ENCODE measurements at places on chromosomes 7 and 10.

DNA sequence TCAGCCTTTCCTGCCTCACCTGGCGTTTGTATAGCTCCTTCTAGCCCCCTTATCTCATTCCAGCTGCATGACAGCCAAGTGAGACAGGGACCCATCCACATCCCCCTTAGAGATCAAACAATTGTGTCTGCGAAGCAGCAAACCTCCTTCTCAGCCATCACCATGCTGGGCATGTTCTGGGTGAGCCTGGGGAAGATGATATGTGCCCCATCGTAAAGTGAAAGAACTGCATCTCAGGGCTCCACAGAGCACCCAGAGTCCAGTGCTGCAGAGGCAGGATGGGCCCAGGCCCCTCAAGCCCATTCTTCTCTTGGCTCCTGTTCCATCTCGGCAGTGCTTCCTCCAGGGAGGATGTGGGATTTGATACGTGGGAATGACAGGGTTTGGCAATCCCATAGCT is 43.2 kb downstream of the FIGNL1 start:
- DNase-seq = no peak

DNA sequence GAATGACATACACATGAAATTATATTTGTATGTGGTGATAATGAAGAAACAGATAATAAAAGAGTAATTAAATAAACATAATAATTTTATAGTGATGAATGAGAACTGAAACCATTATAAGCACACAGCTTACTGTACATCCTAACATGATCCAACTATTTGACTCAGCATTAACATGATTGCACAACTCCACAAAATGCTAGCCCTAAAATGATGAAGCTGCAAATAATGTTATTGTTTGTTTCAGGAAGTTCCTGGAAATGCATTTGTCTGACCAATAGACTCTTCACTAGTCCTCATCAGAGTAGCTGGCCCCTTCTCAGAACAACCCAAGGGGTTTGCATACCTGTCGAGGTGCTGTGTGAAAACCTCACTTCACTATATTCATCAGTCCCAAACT is 115.5 kb downstream of the RTKN2 start:
- DNase-seq = no peak

GRCh38 chr7:30764030-30764975 is 6.9 kb upstream of the MINDY4 start:
- DNase-seq = no peak

DNA sequence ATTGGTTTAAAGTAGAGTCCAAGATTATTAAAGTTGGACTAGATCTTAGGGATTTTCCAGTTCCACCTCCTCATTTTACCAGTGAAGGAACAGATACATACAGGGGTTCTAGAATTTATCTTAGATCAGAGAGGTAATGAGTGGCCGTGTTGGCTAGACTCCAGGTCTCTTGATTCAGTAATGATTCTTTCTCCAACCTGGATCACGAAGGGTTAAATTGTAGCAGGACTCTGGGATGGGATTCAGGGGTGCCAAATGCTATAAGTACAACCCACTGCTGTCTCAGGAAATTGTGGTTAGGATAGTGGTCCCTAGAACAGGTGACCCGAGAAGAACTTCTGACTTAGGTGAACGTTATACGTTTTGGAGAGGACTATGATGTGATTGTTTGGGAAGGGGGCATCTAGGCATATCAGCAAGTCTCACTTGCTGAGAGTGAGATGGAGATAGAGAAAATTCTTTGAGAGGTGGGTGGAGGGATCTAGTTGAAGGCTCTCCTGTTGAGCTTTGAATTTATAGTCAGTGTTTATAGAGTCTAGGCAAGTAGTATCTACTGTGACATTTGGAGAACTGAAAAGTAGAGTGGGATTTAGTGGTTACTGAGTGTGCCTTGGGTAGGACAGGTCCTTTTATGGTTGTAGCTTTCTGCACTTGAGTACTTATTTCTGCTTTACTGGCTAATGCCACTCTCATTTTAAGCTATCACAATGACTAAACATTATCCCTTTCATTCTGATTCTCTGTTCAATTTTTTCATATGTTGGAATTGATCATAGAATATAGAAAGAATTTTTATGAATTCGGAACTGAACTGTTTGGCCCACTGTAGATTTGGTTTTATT is 58.3 kb downstream of the ST7 start:
- no peak for DNase-seq

- no peak for DNase-seq
Measured at GRCh38 chr10:116007256-116007891, 265.6 kb downstream of the GFRA1 start.

GRCh38 chr7:155228894-155229293 is 68.8 kb upstream of the INSIG1 start:
- DNase-seq = no peak

- DNase-seq = no peak
Measured at GRCh38 chr10:6348096-6348874, 145.6 kb downstream of the PFKFB3 start.

DNA sequence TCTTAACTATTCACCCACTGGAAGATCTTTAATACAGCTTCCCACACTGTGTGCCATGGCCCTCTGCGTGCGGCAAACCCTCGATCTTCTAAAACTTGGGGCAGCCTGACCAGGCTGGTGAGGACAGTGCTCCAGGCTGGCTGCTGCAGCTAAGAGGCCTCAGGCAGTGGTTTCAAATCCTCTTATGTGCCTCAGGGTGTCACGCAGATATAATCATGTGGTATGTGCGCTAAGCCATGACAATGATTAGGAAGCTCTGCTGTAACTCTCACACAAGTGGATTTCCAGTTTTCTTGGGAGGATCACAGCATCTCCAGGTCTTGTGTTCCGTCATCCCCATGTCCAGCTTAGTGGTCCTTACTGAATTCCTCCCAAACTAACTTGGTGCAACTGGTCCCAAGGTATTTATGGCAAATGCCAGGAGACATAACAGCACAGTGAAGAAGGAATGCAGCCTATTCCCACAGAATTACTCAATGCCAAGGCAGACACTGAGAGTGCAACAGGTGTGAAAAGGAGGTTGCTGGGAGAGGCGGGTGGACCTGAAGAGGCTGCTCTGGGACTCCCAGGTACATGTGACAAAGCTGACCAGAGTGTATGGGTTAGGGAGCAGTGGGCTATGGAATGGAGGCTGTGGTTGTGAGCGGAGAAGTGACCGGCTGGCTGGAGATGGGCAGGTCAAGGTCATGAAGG is 2.3 kb downstream of the HPS1 start:
- DNase-seq = no peak

- DNase-seq = peak; percentile 10
Measured at GRCh38 chr7:156768698-156769472, 124.1 kb downstream of the LMBR1 start.

DNA sequence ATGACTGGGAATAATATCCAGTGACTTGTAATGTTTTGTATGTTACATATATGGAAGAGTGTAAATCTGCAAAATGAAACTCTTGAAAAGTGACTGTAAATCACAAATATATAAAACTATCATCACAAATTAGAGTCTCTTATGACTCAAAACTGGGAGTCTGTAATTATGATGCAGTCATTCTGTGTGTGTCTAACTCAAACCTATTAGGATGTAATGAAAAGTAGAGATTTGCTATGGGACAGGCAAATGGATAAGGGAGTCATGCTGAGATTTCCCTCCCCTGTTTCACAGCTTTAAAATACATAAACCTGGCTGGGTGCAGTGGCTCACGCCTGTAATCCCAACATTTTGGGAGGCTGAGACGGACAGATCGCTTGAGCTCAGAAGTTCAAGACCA is 8.6 kb upstream of the HKDC1 start:
- no peak for DNase-seq

DNA sequence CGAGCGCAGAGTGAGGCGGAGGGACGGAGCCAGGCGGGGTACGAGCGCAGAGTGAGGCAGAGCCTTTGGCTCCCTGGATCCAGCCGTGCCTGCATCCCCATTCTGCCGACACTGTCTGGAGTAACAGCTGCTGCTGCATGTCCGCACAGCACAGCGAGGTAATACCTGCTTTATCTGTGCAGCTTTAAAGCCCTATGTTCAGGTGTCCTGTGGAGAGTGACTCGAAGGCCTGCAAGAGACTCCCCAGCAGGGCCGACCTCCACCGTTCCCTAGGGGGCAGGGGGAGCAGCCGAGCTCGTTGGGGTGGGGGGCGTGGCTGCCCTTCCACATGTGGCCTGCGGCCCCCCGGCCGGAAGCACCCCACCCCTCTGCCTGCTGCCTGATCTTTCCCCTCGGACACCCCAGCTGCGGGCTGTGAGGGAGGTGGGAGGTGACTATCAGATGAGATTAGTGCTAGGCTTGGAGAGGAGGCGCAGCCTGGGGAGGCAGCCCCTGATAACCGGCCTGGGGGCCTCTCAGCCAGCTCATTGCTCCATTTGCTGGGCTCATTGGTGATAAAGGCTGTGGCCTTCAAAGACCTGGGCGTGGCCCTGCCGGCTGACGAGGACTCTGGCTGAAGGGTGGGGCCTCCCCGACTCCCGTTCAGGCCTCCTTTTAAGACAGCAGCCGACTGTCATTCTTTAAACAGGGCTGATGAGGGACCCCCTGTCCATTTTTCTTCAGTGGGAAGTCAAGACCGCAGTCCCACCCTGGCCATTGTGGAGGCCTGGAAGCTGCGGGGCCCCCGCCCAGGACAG is 8.0 kb downstream of the VENTX start:
- DNase-seq = no peak

- DNase-seq = no peak
Measured at GRCh38 chr7:92798517-92799249, 37.7 kb downstream of the CDK6 start.

DNA sequence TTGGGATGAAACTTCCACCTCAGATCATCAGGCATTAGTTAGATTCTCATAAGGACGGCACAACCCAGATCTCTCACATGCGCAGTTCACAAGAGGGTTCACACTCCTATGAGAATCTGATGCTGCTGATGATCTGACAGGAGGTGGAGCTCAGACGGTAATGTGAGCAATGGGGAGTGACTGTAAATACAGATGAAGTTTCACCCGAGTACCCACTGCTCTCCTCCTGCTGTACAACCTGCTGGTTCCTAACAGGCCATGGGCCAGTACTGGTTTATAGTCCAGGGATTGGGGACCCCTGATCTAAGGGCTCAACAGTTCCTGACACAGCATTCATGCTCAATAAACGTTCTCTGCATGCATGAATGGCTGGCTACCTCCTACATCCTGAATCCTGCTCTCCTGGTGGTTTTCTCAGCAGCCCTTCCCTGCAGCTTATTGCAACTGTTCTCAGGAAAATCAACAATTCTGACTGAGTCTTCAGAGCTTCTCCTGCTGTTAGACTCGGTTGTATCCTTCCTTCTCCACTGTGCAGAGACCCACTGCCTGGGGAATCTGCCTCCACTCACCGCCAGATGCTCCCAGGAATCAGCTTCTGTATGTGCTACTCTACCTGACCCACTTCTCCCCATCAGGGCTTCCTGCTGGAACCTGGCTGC is 17.4 kb downstream of the PDE6C start:
- no peak for DNase-seq

DNA sequence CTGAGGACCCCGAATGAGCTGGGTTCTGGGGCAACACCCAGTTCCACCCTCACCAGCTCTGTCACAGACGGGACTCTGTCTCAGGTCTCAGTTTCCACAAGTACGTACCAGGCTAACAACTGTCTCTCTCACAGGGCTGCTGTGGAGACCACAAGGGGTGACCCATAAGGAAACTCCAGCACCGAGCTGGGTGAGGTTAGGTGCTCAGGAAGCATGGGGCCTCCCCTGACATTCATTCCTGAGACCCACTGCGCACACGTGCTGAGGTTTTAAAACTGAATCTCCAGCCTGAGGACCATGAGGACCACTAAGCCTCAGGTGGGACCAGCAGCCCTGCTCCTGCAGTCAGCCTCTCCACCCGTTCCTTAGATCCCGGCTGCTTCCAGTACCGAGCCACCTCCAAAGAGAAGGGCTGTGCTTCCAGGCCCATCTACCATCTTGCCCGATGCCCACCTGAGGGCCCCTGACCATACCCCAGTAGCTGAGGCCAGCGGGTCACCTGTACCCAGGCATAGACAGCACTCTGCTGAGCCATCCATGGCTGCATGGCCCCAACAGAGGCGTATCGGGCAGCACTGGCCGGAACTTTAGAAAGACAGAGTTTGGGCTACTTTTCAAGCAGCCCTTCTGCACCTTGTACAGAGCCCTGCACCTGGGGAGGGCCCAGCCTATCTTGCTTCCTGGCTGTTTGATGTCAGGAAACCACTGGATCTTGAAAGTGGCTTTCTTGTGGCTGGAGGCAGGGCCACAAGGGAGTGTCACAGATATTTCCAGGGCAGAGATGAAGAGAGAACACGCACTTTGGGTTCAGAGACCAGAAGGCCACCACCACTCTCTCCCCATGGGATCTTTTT is 18.7 kb downstream of the HSPA12A start:
- DNase-seq = no peak

- DNase-seq = peak; percentile 55
Measured at GRCh38 chr7:105387508-105388355, 989 bp downstream of the SRPK2 start.

- DNase-seq = peak; percentile 80
Measured at GRCh38 chr7:44395067-44395466, 69.7 kb upstream of the CAMK2B start.

DNA sequence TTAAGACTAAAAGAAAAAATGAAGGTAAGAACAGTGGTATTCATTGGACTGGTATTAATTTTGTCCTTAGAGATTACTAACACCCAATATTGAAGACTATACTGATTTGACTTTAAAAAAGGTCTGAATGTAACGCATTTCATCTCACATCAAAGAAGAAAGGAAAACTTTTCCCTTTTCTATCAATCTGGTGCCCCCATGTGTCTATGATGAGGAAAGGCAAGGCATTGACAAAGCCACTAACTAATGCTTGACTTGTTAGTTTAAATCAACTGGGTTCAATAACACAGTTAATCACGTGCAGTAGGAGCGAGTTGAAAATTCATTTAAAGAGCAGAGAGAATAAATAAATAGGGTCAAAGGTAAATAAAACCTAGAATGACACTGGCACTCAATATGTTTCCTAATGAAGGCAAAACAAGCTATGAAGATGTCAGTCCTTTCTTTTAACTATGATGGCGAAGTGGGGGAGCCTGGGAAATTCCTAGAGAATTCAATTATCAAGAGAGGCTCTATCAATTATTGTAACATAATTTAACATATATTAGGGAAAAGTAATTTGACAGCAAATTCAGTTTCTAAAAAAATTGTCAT is 180.9 kb downstream of the ANK3 start:
- DNase-seq = peak; percentile 3

DNA sequence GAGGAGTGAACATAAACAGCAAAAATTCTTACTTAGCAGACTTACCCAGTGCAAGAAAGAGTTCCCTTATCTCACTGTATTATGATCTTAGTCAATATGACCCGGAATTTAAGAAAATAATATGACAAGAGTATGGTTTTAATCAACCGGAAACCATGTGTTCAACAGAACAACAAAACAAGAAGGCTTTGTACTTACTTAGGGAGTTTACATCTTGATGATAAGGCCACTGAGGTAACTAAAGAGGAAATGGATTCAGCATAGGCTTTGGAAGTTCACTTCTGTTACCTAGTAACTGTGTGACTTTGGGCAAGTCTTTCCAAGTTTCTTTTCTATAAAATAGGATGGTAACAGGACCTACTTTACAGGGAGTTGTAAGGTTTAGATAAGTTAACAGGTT is 7.4 kb upstream of the FAS start:
- no peak for DNase-seq
